ENCODE measurements at places on chromosomes 2 and 18.

GRCh38 chr2:28247734-28248133 is 144.9 kb upstream of the FOSL2 start:
- no peak for DNase-seq

GRCh38 chr2:217108086-217108485 is 248.2 kb upstream of the TNP1 start:
- DNase-seq = no peak

GRCh38 chr18:4016391-4017049 is 438.6 kb downstream of the DLGAP1 start:
- DNase-seq = no peak

DNA sequence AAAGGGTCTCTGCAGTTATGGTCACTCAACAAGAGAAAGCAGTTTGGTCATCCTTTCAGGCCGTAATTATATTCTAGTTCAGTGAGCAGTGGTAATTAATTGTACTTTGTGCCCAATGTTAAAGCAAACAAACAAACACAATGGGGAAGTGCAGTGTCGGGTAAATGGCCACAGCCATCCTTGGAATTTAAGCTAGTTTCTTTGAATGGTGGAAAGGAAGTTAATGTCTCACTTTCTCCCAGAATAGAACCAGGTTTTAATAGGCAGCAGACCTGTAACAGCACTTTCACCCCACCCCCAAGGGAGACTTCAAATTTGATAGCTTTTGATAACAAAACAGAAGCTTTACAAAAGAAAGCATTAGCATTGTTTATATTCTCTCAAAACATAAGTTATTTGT is 20.0 kb upstream of the ITGAV start:
- DNase-seq = no peak

DNA sequence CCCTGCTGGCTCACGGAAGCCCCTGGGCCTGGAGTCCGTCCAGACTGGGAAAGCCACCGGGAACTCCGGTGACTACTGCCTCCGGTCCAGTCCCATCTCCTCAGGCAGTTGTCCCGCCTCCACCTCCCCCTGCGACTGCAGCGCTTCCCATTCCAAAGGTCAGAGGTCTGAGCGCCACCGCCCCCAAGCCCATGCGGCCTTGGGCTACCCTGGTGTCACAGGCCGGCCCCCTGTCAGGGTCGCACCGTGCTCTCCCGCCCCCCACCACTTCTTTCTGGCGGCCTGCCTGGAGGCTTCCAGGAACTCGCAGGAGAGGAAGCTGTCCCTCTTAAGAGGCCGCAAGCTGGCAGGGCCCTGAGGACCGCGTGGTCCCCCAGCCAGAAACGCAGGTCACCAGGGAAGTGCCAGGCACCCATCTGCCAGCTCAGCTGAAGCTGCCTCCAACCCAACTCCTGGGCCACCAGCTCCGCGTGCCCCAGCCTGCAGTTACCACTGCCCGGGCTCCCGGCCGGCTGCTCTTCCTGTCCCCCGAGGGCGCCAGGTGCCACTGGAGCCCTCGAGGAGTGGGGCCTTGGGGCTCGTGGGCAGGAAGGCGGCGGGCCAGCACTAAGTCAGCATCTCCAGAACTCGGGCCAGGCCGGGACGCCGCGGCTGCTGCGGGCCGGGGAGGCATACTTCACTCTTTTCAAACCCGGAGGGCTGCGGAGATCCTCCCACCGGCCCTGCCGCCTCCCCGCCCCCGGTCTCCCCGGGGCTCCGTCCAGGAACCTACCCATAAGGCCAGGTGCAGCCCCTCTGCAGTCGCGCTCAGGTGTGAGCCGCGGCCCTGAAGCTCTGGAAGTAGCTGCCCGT is 83.3 kb upstream of the POMC start:
- peak; percentile 58 for DNase-seq

DNA sequence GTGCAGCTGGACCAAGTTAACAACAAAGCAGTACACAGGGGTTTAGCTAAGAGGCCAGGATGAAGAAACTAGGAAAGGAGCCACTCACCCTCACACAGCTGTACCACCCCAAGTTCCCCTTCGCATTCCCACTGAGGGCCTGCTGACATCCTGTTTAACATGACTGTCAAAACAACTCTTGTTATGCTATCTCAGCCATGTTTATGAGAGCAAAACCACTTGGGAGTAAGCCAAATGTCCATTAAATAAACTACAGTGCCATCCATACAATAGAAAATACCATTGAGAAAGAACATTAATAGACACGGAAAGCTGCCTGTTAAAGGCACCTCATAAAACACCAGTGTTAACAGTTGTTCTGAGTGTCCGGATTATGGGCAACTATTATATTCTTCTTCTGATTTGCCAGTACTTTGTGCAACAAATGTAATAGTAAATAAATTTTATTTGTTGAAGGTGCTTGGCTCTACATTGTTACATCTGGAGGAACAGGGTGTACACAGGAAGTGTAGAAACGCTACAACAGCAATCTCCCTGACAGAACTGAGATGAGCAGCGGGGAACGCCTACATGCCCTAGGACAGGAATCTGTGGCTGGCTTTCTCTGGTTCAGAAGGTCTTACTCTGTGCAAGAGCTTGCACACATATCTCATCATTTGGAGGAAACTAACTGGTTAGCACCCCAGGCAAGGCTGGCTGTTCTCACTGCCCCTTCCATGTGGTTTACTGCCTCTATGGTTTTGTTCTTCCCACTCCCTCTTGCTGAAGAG is 85.6 kb downstream of the EHD3 start:
- no peak for DNase-seq

- DNase-seq = no peak
These were observed 32.2 kb upstream of the TRIB2 start for GRCh38 chr2:12684471-12684936.

GRCh38 chr2:101558740-101559525 is 84.0 kb upstream of the RFX8 start:
- no peak for DNase-seq

- no peak for DNase-seq
These were observed 5.1 kb upstream of the MBD2 start for GRCh38 chr18:54229421-54230059.

DNA sequence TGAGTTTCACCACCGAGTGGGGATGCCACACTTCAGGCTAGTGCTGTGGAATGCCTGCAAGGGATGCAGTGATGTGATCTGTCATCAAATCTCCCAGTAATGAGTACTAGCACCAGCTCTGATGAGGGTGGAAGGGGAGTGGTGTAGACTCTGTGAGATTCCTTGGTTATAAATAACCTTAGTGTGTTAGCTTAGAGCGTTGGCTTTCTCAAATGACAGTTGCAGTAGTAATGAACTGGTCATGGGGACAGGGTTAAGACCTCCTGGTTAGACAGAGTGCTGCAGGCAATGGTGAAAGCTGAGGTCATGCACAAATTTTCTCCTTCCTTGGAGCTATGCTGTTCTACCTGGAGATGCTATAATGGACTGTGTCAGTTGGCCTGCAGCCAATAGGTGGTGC is 1063.4 kb upstream of the CRIM1 start:
- DNase-seq = no peak

DNA sequence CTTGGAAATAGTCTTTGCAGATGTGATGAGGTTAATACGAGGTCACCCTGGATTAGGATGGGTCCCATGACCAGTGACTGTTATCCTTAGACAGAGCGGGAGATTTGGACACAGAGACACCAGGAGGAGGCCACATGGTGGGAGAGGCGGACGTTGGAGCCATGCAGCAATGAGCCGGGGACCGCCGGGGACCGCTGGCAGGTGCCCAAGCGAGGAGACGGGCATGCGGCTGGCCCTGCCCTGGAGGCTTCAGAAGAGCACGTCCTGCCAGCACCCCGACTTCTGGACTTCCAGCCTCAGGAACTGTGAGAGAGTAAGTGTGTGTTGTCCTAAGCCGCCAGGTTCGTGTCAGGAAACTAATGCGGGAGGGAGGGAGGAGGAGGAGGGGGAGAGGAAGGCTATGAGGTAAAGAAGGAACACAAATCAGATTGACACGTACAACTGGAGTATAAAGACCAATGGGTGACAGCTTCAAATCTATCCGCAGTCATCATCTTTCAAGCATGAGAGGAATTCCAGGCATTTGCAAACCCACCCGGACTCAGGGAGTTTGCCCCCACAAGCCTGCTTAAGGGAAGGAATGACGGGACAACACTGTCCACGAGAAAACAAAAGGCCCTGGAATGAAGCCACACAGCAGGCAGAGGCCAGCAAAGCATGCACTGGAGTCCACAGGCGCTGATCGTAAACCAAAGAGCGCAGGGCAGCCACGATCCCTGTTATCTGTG is 11.6 kb upstream of the BOK start:
- no peak for DNase-seq

GRCh38 chr2:106959975-106960682 is 74.2 kb upstream of the ST6GAL2 start:
- no peak for DNase-seq

DNA sequence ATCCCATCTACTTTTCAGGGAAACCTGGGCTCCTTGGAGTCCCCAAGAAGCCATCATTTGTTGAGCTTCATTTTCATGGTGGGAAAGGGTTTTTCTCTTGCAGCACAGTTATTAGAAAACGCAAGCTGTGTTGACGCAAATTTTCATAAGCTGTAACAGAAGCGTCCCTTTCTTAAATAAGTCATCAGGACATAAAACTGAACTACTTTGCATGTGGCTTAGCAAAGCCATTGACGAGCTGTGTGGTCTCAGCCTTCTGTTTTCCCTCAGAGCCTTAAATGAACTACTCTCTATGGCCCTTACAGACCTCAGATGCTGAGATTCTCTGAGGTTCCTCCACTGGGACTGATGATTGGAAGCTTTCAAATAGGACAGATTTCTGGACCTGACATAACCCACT is 85.1 kb downstream of the ARL4C start:
- no peak for DNase-seq

GRCh38 chr2:241852116-241852980 is 6.3 kb downstream of the PDCD1 start:
- no peak for DNase-seq

- DNase-seq = no peak
These were observed 1.2 kb upstream of the TNS1 start for GRCh38 chr2:218003981-218004419.

GRCh38 chr2:190819840-190820301 is 60.8 kb upstream of the GLS start:
- DNase-seq = no peak

GRCh38 chr2:72148003-72148836 is 558 bp upstream of the CYP26B1 start:
- no peak for DNase-seq

DNA sequence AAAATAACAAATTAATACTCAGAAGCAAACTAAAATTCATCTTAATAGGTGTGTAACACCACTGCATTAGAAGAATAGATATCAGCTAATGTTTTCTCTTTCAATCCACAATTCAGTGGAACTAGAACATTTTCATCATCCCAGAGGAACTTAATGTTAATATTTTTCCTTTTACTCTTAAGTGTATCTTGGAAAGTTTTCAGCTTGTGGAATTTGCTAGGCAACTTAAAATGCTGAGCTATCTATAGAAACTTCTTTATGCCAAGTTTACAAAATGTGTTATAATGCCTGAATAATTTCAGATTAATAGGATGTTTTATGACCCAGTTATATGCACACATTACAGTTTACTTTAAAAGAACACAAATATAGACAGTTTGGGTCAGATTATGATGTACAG is 86.6 kb upstream of the FAM237A start:
- no peak for DNase-seq

DNA sequence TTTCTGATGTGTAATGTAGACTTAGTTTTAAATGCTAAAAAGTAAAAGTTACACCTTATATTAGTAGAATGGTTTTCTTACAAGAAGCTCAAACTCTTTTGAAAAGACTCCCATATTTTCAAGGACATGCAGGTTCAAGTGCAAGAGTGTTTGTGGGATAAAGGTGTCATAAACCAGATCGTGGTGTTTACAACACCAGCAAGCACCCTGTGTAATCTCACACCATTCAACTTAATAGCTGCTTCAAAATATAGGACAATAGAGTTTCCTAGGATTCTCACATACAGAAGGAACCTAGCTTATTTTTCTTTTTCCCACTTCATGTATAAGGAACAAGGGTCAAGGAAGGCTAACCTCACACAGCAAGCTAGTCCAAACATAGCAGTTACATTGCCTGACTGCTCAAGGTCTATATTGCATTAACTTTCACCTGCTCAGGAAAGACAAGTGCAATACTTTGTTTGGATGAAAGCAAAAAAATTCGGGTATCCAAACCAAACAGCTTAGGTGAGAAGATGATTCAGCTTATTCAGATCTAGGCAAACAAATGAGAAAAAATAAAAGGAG is 172.3 kb downstream of the IKZF2 start:
- DNase-seq = no peak

GRCh38 chr2:134682726-134683125 is 36.1 kb downstream of the TMEM163 start:
- DNase-seq = no peak

DNA sequence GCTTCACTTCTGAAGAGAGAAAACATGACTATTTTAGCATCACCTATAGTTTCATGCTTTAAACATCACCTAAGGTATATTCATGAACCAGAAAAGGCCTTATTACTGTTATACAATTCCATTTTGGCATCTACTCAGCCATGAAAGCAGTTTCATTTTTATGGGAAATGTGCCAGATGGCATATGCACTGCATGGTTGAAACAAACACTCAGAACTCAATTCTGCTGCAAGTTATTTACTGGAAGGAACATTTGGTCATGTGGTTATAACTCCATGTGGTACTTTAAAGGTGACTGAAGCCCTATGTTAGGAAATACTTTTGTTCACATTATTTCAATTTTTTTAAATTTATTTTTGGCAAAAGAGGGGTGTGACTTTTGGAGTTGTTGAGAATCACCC is 287.5 kb upstream of the CRIM1 start:
- no peak for DNase-seq

DNA sequence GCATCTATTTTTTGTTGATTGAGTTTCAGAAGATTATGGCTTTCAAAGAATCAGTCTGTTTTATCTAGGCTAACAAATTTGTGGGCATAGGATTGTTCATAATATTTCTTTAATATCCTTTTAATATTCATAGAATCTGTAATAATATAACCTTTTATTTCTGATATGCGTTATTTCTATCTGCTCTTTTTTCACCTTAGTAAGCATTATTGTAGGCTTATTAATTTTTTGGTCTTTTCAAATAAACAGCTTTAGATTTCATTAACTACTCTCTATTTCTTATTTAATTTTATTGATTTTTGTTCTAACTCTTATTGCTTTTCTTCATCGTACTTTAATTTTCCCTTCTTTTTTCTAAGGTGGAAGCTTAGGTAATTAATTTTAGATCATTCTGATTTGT is 1614.4 kb upstream of the DDX18 start:
- no peak for DNase-seq

- no peak for DNase-seq
These were observed 48.0 kb downstream of the NDUFA10 start for GRCh38 chr2:239977111-239977510.

GRCh38 chr18:54224379-54225014 is at the start of gene MBD2:
Gene MBD2, minus strand, starts transcription at chr18:54224669. Its CDS starts 110 bp downstream, at chr18:54224559.
- peak; percentile 92 for DNase-seq

DNA sequence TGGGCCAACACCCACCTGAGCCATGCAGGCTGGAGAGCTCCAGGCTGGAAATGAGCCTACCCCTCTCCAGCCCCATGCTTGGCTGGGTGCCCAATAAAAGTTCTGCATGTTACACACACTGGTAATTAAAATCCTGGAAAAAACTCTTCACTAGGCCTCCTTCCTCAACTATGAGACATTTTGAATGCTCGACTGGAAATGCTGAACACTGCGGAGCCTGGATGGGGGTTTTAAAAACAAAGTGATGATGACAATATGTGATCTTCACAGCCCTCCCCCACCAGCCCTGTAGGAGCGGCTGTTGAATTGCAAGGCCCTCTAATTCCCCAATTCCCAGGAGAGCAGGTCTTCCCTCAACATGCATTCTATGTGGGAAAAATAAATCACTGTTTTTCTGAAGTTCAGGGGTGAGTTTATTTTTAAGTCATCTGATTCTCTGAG is 179.2 kb downstream of the TTC32 start:
- DNase-seq = no peak
